ENCODE measurements at places on chromosomes 13 and 19. TPM values are rescaled to one million over a fixed set of nuclear protein-coding genes. Genes with fewer than 3 reads are reported as not detected.

TBC1D4 gene
- 22.0 TPM for total RNA-seq

TMEM190 gene
- total RNA-seq, result 1.4 TPM

DMPK gene
- total RNA-seq, result 28.1 TPM

CYP4F2 gene
- 0.42 TPM for total RNA-seq

GZMM gene
- total RNA-seq, result 2.0 TPM

CASP14 gene
- total RNA-seq, result not detected

KHSRP gene
- 216 TPM for total RNA-seq

CAPS gene
- 250 TPM for total RNA-seq

TMPRSS9 gene
- total RNA-seq, result not detected

MCF2L gene
- total RNA-seq, result 25.4 TPM

ZNF573 gene
- 5.8 TPM for total RNA-seq

TTC9B gene
- total RNA-seq, result 0.72 TPM

RPL21 gene
- 630 TPM for total RNA-seq

KIR2DL1 gene
- total RNA-seq, result not detected

ZNF563 gene
- total RNA-seq, result 1.4 TPM

Data from A375 (cell line).